ENCODE measurements at places on chromosomes 2 and 18.
A peak's percentile ranks its signal among the peaks of the same experiment; 100 is the strongest.

GRCh38 chr2:224584785-224585210 is 365 bp downstream of the CUL3 start:
- DNase-seq: no peak

- DNase-seq: no peak
Observed at GRCh38 chr2:173076581-173077345, 1.1 kb downstream of the MAP3K20 start.

DNA sequence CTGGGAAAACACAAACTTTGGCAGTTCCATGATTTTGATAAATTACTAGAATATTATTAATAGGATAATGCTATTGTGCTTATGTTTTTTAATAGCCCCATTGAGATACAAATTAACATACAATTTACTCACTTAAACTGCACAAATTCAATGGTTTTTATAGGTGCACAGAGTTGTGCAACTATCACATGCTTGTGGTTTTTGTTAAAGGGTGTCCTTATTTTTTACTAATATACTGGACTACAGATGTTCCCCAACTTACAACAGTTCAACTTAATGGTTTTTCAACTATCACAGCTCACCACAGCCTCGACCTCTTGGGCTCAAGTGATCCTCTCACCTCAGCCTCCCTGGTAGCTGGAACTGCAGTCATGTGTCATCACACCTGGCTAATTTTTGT is 76.6 kb downstream of the OSBPL1A start:
- peak; percentile 9 for DNase-seq

DNA sequence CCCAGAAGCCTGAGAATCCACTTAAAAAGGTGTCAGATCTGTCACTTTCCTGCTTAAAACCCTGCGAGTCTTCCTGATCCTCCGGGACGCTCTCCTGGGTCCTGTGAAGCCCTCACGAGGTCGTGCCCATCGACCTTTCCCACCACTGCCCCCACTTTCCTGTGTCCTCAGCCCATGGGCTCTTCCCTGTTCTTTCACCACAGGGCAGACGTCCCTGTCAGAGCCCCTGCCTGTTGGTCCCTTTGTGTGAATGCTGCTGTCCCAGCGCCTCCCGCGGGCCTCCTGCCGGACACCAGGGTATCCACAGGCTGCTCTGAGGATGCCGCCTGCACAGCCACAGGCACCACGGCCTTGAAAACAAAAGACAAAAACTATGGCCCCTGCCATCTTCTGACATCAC is 125.6 kb downstream of the TMEM18 start:
- no peak for DNase-seq

- DNase-seq: no peak
Observed at GRCh38 chr2:28350791-28351285, 41.8 kb upstream of the FOSL2 start.

- no peak for DNase-seq
Observed at GRCh38 chr2:11798701-11799435, 52.4 kb downstream of the LPIN1 start.

DNA sequence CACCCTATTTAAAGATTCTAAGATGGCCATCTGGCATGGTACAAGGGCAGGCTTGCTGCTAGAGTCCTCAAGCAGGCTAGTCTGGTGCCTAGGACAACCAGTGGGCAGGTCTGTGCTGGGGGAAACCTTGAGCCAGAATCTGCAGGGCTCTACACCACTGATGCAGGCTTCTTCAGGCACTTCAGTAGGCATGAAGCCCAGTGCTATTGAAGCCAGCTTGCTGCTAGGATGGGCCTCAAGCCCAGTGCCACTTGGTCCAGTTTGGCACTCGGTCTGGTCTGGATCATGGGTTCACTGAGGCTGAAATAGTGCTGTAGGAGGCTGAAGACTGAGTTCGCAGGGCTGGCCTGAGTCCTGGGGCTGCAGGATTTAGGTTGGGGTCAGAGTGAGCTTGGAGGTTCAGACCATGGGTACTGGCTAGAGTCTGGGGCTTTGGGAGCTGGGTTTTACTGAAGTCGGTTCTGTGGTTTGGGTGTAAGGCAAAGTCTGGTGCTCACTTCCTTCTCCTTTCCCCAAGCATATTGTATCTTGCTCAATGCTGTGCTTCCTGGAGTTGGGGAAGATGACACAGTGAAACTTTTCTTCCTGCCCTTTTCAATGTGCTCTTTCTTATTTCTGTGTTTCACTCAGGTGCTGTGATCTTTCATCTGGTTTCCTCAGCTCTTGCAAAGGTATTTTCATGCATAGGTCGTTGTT is 41.2 kb downstream of the SP100 start:
- no peak for DNase-seq

GRCh38 chr18:70452501-70452900 is 163.7 kb downstream of the SOCS6 start:
- no peak for DNase-seq

DNA sequence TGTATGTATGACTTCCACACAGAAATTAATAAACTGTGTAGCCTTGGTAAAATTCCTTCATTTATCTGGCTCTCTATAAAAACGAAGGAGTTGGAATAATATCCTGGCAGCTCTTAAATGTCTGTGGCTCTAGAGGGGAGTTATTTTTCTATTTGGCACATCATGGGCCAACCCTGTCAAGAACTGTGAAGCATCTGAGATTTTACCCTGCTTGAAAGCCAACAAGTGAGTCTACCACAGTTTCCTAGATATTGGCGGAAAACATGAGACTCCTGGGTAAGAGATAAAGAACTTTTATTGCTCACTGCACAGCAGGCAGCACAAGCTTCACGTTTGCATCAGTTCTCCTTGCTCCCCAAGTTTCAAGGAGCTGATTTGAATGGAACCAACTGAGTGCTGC is 346.7 kb upstream of the CYRIA start:
- no peak for DNase-seq

DNA sequence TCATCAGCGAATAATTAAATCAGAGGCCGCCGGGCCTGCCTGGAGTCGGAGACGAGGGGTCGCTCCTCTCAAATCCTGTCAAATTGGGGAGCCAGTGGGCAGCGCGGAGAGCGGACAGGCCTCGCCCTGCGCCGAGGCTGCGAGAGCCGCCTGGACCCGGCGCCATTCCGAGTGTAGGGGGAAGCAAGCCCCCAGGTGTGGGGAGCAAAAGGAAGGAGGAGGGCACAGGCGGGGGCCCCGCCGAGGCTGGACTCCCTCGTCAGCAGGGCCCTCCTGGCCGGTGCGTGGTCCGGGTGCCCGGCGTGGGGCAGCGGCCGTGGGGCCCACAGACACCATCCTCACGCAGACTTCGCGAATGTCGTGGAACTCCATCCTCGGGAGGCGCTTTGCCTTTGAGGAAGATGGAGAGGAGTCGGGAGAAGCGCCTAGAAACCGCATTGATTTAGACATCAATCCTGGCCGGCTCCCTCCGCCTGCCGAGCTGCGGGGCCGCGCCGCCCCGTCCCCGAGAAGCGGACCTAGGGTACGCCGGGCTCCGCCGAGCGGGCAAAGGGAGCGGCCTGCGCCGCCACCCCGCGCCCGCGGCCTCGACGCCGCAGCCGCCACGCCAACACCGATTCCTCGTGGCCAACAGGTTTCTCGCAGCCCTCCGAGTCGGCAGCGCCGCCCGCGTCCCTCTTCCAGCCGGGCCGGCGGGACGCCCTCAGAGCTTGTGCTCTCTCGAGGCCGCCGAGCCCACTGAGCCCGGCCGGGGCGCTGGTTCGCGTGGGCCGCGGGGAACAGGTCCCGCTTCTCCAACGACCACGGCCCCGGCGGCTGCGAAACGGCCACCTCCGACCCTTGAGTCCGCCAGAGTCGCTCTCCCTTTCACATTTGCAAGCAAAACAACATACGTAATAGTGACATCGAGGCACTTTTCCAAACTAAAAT is 6.7 kb upstream of the ONECUT2 start:
- DNase-seq: no peak

GRCh38 chr2:159637988-159638501 is 21.7 kb upstream of the BAZ2B start:
- peak; percentile 47 for DNase-seq

GRCh38 chr2:174048243-174048642 is 83.1 kb upstream of the SP3 start:
- no peak for DNase-seq

GRCh38 chr2:237359894-237360780 is 53.8 kb downstream of the COL6A3 start:
- DNase-seq: no peak

DNA sequence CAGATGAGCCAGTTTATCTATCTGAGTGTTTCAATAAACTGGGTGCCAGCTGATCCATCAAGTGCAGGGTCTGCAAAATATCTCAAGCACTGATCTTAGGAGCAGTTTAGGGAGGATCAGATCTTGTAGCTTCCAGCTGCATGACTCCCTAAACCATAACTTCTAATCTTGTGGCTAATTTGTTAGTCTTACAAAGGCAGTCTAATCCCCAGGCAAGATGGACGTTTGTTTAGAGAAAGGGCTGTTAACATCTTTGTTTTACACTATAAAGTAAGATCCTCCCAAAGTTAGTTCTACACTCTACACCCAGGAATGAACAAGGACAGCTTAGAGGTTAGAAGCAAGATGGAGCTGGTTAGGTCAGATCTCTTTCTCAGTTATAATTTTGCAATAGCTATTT is 28.7 kb upstream of the HNMT start:
- DNase-seq: no peak

DNA sequence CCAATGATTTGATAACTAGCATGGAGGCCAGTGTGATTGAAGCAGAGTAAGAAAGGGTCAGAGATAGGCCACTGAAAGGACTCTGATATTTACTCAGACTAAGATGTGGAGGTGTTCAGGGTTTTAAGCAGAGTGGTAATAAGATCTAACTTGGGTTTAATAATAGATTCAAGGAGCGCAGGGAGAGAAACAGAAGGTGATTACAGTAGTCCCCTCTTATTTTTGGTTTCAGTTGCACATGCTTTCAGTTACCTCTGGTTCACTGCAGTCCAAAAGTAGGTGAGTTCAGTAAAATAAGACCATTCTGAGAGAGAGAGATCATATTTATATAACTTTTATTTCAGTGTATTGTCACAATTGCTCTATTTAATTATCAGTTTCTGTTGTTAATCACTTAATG is 13.5 kb upstream of the GALNT13 start:
- no peak for DNase-seq

DNA sequence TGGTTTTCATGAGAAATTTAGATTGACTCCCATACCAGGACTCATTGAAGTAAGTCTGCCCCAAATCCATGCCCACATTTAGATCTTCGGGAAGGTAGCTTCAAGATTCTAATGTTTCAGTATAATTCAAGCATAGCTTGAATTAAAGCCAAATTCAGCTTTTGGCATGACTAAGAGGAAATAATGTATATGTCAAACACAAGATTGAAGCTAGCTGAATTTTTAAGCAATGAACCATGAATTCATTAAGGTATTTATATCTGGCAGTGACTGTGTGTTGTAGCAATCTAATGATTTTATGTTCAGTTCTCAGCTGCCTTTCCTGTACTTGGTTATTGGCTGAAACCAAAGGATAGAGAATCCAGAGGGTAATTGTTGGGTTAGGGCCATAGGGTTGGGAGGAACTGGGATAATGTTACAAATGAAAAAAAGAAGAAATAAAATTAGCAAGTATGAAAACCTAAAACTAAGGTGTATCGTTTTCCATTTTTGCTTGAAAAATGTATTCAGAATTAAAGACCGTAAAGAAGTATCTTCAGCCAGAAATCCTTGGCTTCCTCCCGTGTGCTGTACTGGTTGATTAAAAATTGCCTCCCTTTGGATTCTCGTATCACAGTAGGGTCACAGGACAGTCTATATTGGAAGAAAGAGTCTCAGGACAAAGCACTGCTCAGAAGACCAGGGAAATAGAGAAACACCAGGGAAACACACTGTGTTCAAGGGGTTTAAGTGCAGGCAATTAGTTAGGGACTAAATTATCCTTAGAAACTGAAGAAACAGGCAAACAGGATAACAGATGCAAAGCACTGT is 119.0 kb upstream of the FN1 start:
- DNase-seq: no peak

All from BJ (cell line).